ENCODE measurements at places on chromosomes 7 and 10.
A peak's percentile ranks its signal among the peaks of the same experiment; 100 is the strongest.

- DNase-seq, result no peak
These were observed 5.2 kb downstream of the CHN2 start for GRCh38 chr7:29199776-29200175.

GRCh38 chr10:11035301-11035991 lies 17.8 kb downstream of the CELF2 start:
- no peak for DNase-seq

GRCh38 chr10:108861181-108861754 lies 1062.0 kb downstream of the XPNPEP1 start:
- DNase-seq, result no peak

DNA sequence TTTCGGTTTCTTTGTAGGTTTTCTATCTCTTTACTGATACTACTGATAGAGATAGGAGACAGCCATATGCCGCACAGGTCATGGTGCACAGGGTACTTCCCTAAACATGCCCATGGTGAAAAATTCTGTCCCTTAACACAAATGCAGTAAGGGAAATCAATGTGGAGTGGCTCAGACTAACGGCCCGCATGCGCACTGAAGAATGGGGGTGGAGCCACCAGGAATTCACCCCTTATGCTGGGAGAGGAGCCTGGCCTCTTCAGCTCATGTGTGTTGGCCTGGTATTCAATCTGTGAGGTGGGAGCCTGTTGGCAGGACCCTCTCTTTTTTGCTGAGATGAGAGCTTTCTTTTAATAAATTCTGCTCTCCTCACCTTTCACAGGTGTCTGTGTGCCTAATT lies 8.4 kb upstream of the URGCP start:
- no peak for DNase-seq

- peak; percentile 51 for DNase-seq
These were observed 4.8 kb downstream of the IMPDH1 start for GRCh38 chr7:128404886-128405470.

DNA sequence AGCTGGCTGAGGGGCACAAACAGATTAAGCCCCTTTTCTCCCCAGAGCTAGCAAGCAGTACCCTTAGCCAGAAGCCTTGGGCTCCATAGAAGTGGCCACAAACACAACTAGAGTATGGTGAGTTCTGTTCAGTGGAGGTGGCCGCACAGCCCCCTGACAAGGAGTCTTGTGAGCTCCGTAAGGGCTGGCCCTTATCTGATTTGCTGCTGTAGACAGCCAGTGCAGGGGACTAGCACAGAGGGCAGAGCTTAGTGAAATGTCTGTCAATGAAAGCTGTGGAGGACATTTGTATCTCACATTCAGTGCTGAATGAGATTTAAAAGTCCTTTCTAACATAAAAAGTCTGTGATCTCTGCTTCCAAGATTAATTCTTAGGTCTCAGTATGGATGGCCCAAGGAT lies 137.3 kb downstream of the AUTS2 start:
- DNase-seq, result no peak

DNA sequence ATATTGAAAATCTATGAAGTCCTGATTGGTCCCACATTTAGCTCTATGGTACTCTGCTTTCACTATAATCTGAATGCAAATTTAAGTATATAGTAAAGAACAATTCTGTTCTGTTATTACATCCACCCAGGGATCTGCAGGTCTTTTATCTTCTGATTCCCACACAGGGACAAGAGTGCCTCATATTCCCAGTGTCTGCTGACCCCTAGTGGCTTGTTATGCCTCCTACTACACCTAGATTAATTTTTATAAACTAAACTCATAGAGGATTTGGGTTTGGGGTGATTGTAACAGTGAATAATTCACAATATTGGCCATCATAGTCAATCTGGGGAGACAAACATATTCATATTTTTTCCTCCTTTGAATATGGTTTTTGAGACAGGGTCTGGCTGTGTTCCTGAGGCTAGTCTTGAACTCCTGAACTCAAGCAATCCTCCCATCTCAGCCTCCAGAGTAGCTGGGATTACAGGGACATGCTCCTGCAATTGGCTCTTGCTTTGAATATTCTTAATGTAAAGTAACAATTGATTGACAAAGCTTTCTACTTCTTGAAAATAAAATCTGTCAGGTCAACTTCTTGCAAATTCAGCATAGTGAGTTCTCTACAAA lies 282.1 kb downstream of the KCND2 start:
- peak; percentile 70 for DNase-seq

DNA sequence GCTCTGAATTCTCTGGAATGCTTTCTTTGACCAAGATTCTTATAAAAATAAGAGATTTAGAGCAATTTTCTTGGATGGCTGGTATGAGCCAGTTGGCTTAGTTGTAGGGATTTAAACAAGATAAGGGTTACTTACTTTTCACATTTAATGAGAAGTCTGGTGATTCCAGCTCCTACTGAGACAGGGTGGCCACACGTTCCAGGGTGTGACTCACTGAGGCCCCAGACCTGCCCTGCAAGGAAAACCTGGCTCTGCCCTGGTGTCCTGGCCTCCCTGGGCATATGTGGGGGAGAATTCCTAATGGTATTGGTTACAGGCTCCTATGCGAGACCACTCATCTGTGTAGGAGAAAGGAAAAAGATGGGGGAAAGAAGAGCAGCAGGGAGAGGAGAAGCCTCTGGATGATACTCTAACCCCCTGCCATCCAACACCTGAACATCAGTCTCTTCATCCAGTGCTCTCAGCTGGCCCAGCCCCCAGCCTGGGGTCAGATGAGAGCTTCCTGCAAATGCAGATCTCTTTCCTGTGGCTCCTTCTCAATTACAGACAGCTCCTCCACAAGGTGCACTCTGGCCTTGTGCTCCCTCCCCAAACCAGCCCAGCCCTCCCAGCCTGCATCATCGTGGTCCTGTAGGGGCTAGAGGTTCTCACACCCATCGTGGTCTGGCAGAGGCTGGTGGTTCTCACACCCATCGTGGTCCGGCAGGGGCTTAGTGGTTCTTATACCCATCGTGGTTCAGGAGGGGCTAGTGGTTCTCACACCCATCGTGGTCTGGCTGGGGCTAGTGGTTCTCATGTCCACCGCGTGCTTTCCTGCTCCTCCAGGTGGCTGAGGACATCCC lies 139.9 kb downstream of the EGFR start:
- no peak for DNase-seq

- DNase-seq, result no peak
These were observed 9.2 kb downstream of the PRKCQ start for GRCh38 chr10:6570893-6571292.

DNA sequence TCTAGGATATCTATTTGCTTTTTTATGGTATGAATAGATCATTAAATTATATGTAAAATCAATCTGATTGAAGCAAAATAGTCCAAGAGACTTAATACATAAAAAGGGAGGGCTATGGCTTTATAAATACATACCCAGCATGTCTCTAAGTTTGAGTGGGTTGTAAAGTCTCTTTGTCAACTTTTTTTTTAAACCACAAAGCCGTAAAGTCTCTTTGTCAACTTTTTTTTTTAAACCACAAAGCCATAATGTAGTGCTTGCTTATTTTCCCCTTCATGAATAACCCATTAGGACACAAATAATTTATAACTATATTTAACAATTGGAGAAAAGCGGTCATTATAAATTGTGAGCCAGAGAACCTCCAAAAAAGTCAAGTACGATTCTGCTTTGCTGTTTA lies 5.7 kb downstream of the HECTD2 start:
- DNase-seq, result peak; percentile 15

- no peak for DNase-seq
These were observed 254.9 kb downstream of the SORCS3 start for GRCh38 chr10:104895981-104896380.

DNA sequence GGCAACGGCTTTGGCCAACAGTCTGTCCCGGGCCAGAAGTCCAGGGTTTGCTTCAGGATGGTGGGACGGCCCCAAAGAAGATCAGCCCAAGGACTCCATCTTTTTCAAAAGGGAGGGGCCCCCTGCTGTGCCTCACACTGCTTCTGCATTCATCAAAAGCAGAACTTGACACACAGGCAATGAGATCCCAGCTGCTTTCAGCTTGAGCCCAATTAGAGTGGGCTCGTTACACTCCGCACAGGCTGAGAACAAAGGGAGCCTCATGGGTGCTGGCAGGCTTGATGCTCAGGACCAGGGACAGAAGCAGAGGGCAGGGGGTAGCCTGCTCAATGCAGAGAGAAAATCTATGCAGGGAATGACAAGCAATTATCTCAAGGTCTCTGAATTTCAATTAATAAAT lies 45.5 kb downstream of the VOPP1 start:
- DNase-seq, result peak; percentile 89

DNA sequence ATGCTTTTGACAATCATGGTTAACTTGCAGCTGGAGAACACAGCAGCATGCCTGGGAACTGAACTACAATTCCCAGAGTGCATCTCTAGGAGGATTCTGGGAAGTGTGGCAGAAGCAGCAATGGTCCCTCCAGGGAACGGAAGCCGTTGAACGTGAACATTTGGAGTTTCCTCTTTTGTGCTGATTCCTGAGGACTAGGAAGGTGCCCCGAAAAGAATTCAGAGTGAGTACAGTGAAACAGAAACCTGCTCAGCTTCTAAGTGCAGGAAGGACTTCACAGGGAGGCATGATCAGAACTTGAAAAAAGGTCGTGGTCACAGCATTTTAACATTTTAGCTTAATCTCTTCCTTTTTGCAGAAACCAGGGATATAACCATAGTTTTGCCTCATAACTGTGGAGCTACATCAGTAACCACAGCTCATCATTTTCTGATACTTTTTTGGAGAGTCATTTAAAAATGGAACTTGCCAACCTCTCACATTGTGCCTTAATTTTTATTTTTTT lies at the start of gene NUDT13:
NUDT13 (plus strand) TSS at position 111 of the 505 bp plus-strand sequence. CDS start 3,911 bp downstream, outside the sequence.
- DNase-seq, result peak; percentile 94

DNA sequence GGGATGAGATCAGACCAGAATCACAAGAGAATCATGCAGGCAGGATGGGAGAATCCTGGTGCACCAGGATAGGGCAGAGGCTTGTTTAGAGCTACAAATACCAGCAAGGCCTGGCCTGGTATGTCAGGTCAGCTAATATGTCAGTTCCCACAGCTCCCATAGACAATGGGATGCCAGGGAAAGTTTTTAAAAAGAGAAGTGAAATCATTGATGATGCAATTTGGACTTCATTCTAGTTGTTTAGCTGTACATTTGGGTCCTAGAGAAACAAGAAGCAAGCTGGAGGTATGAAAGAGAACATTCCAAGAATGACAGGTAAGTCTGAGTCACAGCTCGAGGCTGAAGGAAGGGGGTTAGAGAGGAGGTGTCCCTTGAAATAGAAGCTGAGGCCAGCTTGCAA lies 45.2 kb downstream of the GPR141 start:
- DNase-seq, result peak; percentile 66

DNA sequence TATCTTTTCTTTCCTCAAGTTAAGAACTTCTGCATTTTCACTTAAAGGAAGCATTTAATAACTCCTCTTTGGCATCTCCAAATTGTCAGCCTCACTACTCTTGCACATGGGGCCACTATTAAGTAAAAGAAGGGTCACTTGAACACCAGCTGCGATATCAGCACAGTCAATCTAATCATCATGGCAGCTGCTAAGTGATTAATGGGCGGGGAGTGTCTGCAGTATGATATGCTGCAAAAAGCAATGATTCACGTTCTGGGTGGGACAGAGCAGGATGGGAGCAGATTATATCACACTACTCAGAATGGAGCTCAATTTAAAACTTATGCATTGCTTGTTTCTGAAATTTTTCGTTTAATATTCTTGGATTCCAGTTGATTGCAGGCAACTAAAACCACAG lies 447.4 kb upstream of the PFKP start:
- DNase-seq, result no peak
